ENCODE measurements at places on chromosomes 6 and 20.

GRCh38 chr20:2955257-2955970, 82.1 kb downstream of the PTPRA start:
- no peak for DNase-seq

DNA sequence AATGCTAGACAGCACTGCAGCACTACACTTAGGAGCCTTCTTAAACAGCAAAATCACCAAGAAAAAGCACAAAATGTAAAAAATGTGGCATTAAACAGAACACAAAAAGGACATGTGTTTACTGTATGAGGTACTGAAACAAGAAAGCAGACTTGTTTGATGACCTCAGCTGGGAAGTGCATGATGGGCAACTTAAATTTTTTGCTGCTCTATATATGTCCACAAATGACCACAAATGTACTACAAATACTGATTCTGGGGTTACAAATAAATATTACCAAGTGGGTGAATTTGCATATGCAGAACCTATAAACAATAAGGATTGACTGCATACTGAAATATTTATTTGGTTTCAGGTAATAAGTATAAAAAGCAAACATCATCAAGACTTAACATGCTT, 13.1 kb downstream of the RAB23 start:
- DNase-seq, result no peak

DNA sequence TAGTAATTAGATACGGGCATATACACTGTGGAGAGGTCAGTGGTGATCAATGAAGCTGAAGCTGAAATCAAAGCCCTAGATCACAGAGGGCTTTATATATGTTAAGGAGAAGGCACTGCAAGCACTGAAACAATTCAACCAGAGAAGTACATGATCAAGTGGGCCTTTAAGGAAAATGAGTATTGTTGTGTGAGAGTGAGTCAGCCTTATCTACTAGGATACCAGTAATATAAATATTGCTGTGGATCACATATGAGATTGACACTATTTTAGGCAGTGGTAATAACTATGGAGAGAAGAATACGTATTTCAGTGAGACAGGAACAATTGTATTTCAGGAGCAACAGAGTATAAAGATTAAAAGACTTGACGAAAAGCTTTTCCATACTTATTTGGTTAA, 1172.2 kb upstream of the GJE1 start:
- DNase-seq, result no peak

GRCh38 chr20:31969991-31970390, 2.0 kb downstream of the XKR7 start:
- DNase-seq, result no peak

DNA sequence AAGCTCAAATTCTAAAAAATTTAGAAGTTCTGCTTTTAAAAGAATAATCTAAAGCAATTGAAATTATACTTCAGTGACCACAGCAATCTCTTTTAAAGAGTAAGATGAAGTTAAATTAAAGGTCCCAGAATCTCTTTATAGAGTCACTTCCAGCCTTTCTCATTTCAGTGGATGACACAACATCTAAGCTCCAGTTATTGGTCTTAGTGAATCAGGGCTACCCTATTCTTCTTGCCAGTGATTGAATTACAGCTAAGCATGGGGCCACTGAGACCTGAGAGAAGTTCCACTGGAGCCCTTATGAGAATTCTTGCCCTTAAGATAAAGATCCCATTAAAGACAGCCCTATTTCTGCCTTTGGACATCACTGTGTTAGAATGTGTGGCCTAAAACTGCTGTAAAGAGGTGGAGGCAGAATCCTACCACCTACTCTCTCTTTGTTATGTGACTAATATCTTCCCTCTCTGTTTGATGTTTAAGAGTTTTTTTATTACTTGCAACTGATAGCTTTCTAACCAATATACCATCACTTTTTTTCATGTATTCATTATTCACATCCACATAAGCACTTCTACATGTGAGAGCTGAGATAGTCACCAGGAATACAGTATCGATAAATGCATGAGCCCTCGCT, 128.6 kb downstream of the UNC5CL start:
- DNase-seq, result no peak

DNA sequence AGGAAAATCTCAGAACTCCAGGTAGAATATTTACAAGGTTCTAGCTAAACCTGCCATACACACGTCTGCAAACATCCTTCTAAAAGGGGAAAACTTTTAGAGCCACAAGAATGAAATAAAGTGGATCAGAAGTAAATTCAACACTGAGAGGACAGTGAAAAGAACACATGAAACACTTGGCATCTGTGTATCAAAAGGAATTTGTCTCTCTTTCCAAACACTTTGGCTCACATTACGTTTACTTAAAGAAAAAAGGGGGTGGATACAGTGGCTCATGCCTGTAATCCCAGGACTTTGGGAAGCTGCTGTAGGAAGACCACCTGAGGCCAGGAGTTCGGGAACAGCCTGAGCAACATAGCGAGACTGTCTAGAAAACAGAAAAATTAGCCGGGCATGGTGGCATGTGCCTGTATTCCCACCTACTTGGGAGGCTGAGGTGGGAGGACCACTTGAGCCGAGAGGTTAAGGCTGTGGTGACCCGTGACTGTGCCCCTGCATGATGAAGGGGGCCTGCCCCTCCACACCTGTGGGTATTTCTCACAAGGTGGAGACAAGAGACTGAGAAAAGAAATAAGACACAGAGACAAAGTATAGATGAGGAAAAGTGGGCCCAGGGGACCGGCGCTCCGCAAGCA, 35.4 kb downstream of the NINL start:
- DNase-seq, result no peak

- no peak for DNase-seq
Observed at GRCh38 chr6:133257545-133258105, 16.5 kb downstream of the EYA4 start.

DNA sequence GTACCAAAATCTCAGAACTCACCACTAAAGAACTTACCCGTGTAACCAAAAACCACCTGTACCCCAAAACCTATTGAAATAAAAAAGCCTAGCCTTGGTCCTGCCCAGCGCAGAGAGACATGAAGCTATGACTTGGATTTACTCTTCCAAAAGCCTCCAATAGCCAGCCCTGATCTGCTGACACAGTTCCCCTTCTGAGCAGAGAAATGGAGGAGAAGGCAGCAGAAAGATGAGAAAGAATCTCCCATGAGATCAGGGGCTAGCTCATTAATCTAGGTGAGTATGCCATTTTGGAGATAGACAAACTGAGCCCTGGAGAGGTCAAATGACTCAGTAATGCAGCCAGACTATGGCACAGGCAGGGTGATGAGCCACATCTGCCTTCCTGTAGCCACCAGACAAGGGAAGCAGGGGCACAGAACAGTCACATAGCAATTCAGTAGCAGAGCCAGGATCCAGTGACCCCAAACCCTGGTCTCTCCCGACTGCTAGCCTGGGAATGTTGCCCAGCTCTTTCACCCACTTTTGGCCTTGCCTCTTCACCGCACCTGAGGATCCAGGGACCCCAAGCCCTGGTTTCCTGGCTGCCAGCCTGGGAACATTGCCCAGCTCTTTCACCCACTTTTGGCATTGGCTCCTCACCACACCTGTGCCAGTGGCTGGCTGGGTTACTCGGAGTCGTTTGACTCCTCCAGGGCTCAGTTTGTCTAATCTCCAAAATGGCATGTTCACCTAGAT, 7.2 kb upstream of the SDCBP2 start:
- no peak for DNase-seq

- DNase-seq, result no peak
Observed at GRCh38 chr6:42100029-42100901, 42.2 kb downstream of the C6orf132 start.

DNA sequence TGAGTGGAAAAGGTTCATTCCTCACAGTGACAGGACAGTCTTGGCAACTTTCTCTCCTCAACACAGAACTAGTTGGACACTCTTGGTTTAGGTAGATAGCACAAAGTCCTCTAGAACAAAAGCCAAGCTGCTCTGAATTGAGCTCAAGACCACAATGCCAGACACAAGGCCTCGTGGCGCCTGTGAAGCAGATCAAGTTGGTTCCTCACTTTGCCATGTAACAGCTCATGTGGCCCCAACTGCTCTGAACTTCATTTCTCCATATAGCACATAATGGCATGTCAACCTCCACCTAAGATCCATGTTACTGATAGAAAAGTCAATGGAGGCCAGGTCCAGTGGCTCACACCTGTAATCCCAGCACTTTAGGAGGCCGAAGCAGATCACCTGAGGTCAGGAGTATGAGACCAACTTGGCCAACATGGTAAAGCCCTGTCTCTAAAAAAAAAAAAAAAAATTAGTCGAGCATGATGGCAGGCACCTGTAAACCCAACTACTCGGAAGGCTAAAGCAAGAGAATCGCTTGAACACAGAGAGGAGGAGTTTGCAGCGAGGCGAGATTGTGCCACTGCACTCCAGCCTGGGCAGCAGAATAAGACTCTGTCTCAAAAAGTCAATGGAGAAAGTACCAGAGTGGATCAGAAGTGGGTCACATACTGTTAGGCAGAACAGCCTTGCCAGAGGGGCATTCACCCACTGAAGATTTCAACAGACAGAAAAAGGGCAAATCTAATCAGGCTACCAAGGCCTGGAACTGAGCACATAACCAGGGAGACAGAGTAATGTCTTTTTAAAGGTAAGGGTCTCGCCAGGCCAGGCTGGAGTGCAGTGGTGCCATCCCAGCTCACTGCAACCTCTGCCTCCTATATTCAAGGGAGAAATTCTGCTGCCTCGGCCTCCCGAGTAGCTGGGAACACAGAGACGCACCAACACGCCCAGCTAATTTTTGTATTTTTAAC, 21.2 kb downstream of the ROMO1 start:
- DNase-seq, result no peak

DNA sequence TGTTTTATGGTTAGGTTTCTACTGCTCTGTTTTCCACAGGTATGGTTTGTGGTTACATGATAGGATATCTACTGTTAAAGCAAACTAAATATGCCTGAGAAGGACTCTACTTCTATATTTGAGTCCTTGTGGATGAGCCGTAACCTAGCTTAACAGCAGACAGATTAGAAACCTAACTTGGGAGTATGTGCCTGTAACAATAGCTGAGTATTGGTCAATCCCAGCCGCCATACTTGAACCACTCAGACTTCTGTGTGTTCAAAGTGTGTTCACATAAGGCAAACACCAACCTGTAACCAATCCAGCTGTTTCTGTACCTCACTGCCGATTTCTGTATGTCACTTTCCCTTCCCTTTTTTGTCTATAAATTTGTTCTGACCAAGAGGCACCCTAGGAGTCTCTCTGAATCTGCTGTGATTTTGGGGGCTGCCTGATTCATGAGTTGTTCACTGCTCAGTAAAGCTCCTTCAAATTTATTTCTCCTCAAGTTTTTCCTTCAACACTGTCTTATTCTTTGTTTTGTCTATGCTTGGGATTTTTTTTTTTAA, 37.1 kb downstream of the PHF3 start:
- DNase-seq, result no peak

GRCh38 chr20:3652221-3652620, 11.0 kb downstream of the GFRA4 start:
- DNase-seq, result no peak

DNA sequence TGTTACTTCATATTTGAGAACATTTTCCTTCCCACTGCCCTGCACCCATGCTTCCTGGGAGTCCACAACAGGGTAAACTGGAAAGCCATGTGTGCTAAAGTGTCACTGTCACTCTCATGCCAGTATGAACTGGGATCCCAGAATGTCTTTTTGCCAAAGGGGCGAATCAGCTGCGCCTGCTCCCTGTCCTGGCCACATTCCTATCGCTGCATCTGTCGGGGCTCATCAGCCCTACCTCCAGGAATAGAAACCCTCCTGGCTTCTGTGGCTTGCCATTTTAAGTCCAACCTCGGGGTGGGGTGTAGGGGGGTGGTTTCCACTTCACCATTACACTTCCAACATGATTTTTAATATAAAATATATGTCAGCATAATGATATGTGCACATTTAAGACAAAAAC, 933 bp downstream of the KLHL31 start:
- no peak for DNase-seq

- DNase-seq, result no peak
Observed at GRCh38 chr20:24572862-24573261, 103.4 kb downstream of the SYNDIG1 start.

Measured in upper lobe of left lung (tissue), 6 donors.